HepG2 (cell line): ENCODE measurements at places on chromosomes 2 and 18. TPM values are rescaled to one million over a fixed set of nuclear protein-coding genes. Genes with fewer than 3 reads are reported as not detected.

The FAM237A gene
- total RNA-seq: not detected in 2 replicates

The FABP1 gene
- 644 and 930 TPM in 2 replicates for total RNA-seq

The PKDCC gene
- total RNA-seq: 28.5 and 52.6 TPM in 2 replicates

The CLEC4F gene
- total RNA-seq: 0.13 TPM in 2 replicates

The CYTIP gene
- total RNA-seq: not detected in 2 replicates

DNA sequence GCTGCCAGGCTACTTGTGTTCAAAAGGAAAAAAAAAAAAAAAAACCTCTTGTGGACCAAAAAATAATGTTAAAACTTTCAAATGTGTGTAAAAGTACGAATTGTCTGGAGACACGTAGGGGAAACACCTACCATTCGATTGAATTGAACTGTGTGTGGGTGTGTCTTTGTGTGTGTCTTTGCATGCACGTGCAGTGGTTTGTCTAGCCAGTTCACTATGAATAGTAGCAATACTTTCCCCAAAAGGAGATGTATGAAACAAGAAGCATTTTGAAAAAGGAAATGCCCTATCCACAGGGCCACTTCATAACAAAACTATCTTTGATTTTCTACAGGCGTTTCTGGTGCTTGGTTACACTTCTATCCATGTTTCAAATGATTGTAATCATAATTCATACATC lies 186.8 kb downstream of the RPRM start:
- no peak overlapping the region for H3K27ac ChIP-seq
- H3K4me3 ChIP-seq: no peak overlapping the region
- no peaks in the 10 kb centered on the region for H3K27me3 ChIP-seq
- peaks cover 7% of the 10 kb centered on the region for H3K4me1 ChIP-seq

- no peaks in the 10 kb centered on the region for H3K27me3 ChIP-seq
- no peak overlapping the region for H3K27ac ChIP-seq
- no peaks in the 10 kb centered on the region for H3K36me3 ChIP-seq
- no peak for DNase-seq
Observed at GRCh38 chr2:136085453-136086209, 32.3 kb downstream of the CXCR4 start.

DNA sequence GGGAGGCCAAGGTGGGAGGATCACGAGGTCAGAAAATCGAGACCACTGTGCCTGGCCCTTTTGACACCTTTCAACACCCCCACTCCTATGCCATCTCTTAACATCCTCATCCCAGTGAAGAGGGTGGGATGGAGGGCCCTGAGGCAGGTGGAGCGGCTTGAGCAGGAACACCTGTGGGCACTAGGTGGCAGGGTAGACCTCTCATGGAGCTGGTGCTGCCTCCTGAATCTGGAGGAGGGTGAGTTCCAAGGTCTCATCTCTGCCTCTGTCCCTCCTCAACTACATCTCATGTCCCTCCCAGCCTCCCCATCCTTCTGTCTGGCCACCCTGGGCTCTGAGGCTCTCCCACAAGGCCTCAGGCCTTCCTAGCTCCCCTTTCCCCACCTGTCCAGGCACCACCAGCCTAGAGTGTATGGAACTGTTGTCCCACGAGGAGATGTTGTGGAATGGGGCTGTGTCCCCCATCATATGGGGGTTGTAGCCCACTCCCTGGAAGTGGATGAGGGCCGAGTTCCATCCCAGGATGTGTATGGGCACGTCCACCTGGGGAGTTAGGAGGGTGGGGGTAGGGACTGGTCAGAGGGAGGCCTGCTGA lies 17.0 kb upstream of the CRYBA2 start:
- peaks cover 51% of the 10 kb centered on the region for H3K27me3 ChIP-seq
- H3K4me1 ChIP-seq: peaks cover 7% of the 10 kb centered on the region; the same call in 1 of the 2 replicates
- H3K4me3 ChIP-seq: no peak overlapping the region
